ENCODE measurements at places on chromosomes 4 and X.

- DNase-seq = no peak
Measured at GRCh38 chr4:37798616-37799015, 27.9 kb upstream of the PGM2 start.

- no peak for DNase-seq
Measured at GRCh38 chr4:1602655-1603412, 81.3 kb downstream of the FAM53A start.

DNA sequence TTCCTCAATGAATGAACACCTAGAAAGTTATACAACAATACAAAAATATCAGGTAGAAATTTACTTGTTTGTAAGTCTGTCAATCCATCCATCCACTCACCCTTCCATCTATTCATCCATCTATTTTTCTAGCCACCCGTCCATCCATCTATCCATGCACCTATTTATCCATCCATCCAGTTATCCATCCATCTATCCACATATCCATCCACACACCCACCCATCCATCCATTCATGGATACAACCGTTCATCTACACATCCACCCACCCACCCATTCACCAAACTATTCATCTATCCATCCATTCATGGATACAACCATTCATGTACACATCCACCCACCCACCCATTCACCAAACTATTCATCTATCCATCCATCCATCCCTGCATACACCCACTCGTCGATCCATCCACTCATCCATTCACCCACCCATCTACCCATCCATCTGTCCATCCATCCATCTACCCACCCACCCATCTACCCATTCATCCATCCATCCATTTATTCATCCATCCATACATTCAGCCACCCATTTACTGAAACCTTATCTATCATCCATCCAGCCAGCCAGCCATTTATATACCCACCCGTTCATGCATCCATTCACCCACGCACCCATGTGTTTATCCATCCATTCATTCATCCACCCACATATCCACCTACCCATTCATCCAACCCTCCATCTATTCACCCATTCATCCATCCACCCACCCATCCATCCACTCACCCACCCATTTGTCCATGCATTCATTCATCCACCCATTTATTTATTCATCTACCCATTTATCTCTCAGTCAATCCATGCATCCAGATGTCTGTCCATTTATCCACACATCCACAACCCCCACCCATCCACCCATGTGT is 10.4 kb upstream of the CD99 start:
- DNase-seq = no peak

DNA sequence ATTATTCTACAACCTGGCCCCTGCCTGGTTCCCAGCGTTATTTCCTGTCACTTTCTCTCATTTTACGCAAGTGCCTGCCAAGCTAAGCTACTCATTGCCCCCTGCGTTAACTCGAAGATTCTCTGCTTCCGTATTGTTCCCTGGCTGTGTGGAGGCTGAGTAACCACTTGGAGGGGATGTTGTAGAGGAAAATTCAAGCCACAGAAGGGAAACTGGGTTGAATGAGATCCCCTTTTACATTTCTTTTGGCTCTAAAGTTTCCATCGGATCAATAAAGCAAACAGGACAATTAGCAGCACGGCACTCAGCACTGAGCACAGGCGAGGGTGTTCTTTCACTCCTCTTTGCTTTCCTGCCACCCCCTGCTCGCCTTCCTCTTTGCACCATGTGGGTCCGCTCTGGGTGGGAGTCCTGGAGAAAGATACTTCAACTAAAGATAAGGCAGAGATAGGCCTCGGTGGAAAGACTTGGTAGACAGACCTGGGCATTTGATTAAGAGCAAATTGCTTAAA is 4.2 kb upstream of the TMSB4X start:
- DNase-seq = no peak

- no peak for DNase-seq
Measured at GRCh38 chr4:146236216-146236615, 21.9 kb downstream of the REELD1 start.

GRCh38 chr4:24604558-24605214 is 20.3 kb upstream of the DHX15 start:
- no peak for DNase-seq

DNA sequence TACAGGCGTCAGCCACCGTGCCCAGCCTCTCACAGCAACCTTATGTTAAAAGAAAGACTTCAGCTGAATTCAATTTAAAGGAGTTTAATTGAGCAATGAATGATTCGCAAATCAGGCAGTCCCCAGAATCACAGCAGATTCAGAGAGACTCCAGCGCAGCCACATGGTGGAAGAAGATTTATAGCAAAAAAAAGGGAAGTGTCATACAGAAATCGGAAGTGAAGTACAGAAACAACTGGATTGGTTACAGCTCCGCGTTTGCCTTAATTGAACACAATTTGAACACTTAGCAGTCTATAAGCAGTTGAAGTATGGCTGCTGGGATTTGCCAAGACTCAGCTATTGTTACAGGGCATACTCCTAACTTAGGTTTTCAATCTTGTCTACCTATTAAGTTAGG is 19.8 kb downstream of the CENPVL3 start:
- DNase-seq = no peak

- DNase-seq = no peak
Measured at GRCh38 chr4:77153006-77153405, 4.0 kb upstream of the CCNG2 start.

DNA sequence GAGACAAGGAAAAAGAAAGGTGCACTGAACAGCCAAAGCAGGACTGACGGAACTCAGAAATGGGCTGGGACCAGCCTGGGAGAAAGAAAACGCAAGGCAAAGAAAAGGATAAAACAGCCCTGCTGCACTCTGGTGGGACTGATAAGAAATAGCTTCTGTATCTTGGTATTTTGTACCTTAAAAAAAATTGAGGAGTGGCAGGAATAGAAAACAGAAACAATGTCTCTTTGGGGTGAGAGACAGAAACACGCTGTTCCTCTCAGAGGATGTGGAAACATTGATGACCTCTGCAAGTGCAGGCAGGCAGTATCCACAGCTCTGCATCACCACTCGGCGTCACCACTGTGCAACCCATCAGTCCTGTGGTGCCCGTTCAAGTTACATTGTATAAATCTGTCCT is 152.5 kb upstream of the SPRY1 start:
- no peak for DNase-seq

DNA sequence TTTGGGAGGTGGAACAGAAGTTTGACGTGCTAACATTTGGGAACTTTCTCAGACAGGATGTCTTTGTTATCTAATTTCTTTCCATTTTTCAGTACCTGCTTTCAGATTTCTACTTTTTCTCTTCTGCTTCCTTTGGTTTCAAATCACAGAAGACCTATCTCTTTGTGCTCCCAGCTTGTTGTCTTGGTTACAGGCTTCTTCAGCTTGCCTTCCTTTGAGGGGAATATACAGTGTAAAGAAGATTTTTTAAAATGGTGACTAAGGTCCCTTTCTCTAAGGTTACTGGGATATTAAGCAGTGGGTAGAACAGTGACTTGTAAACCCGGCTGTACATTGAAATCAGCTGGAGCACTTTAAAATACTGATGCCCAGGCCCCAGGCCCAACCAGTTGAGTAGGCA is 48.0 kb downstream of the TMEM164 start:
- no peak for DNase-seq

DNA sequence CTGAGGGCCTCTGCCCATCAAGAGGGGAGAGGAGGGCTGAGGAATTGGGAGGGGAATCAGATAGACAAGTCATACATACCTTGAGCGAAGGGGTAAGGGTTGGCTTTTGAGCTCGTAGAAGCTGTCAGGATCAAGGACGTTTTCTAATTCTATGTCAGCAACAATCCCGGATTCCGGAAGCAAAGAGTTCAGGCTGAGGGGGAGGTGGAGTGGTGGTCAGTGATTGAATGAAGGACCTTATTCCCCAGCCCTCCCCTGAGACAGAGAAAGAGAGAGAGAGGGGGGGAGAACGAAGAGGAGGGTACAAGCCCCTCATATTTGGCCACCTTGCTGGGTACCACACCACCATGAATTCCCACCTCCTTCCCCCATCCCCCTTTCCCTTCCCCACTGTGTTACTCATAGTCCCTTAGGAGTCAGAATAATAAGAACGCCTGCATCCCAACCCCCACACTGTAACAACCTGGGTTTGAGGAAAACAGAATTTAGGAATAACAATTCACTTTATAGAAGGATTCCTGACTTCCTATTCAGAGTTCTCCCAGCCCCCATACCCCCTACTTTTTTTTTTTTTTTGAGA is 2.7 kb downstream of the TFE3 start:
- no peak for DNase-seq

GRCh38 chrX:115632455-115632854 is 71.5 kb downstream of the PLS3 start:
- DNase-seq = no peak

- DNase-seq = no peak
Measured at GRCh38 chr4:33579951-33580350, 2664.4 kb downstream of the ARAP2 start.

GRCh38 chrX:94256396-94256795 is 582.4 kb downstream of the FAM133A start:
- DNase-seq = no peak

- no peak for DNase-seq
Measured at GRCh38 chrX:136210806-136211205, 40.4 kb downstream of the MAP7D3 start.

DNA sequence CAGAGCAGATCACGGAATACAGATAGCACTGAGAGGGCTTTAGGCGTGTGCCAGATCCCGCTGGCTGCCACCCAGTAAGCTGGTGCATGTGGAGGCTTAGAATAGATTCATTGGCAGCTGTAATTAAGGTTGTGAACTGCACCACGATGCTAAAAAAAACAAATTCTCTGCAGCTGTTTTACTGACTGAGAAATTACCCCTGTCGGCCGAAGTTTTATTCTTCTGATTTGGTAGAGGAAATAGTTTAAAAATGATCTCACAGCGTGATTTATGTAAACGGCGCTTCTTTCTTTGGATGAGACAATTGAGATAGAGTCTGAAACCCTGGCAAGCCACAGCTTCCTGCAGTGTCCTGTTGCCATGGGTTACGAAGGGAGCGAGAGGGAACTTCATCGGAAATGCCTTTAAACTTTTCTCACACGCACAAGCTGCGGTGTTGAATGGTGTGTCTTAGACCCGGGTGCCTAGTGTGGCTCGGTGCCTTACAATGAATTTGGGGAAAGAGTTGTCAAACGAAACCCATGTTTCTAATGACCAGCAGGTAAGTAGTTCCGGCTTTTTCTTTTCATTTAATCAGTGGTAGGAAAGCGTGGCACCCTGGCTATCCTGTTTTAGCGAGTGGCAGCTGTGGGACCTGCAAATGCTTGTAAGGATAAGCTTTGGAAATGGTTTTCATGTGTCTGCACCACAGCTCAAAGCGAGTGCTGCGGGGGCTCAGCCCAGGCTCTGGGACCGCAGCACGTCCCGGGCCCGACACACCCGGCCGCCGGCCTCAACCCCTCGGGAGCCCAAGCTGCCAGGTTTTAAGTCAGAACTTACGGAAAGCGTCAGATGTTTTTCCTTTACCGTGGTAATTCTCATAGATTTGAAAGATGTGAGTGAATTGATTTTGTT is 71.7 kb upstream of the HGFAC start:
- DNase-seq = no peak

DNA sequence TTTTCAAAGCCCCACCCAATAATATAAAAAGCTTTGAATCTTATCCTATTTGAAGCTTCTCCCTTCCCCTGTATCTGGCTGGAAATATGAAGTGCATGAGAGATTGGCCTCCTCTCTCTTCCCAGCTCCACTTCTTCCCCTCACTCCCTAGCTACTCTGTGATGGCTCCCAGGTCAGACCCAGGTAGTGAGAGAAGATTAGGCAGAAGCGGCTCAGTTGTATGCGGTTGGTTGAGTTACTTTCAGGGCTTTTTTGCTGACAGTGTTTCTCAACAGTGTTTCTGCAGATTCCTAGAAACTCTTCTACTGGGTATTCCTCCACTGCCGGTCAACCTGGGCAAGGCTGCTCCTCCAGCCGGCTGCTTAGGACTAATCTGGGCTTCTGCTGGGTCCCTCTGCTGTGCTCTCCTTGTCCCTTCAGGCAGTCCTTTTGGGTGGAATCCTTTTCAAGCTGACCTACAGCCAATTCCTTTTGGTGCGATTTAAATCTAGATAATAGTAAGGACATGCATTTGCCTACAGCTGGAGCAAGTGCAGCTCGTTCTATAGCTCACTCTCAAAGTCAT is 87.4 kb upstream of the SLC7A11 start:
- DNase-seq = no peak

GRCh38 chr4:77026322-77026704 is 49.5 kb downstream of the CCNI start:
- no peak for DNase-seq

DNA sequence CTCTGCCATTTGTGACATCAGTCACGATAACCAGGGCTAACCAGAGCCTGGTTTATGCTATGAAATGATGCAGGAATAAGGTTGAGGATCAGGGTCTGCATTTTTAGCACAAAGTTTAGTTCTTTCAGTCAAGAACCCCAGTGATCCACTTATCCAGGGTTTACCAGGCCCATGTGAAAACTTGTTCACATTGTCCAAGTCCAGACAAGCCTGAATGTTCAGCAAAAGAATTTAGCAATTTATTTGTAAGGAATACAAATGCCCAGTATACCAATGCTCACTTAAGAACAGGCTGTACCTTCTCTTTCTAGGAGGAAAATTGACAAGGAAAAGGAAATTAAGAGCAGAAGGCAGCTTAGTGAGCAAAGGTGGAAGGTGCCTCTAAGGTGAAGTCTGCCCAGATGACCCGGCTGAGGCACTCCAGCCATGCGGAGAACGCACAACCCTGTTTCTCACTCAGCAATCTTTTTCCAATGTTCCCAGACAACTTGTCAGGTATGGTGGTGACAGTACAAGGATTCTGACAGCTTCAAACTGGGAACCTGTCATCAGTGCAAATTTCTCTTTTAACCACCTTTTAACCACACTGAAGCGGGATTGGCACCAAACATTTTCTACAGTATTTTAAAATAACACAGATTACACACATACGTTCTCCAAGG is 54.0 kb downstream of the TBC1D9 start:
- DNase-seq = no peak

- no peak for DNase-seq
Measured at GRCh38 chr4:188262464-188262863, 123.2 kb downstream of the TRIML1 start.

DNA sequence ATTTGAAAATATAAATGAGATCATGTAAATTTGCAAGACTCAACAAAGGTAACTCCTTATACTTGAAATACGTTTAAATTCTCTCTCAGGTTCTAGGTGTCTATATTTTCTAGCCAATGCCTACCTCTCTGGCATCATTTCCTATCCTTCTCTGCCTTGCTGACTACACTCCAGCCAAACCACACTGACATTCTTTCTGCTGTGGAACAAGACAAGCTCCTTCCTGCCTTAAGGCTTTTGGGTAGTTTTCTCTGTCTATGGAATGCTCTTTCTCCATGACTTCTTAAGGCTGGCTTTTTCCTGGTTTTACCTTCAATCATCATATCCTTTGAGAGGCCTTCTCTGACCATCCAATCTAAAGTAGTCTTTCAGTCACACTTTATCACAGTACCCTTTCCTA is 201.0 kb downstream of the SPRY1 start:
- DNase-seq = no peak

GRCh38 chrX:39497702-39498265 is 600.0 kb downstream of the BCOR start:
- DNase-seq = no peak
